CD4-positive, alpha-beta T cell treated with Interleukin-6 for 4 hours (primary cell): ENCODE measurements at places on chromosomes 13 and 19.

GRCh38 chr13:109481040-109481439 is 305.3 kb downstream of the IRS2 start:
- DNase-seq, result no peak

DNA sequence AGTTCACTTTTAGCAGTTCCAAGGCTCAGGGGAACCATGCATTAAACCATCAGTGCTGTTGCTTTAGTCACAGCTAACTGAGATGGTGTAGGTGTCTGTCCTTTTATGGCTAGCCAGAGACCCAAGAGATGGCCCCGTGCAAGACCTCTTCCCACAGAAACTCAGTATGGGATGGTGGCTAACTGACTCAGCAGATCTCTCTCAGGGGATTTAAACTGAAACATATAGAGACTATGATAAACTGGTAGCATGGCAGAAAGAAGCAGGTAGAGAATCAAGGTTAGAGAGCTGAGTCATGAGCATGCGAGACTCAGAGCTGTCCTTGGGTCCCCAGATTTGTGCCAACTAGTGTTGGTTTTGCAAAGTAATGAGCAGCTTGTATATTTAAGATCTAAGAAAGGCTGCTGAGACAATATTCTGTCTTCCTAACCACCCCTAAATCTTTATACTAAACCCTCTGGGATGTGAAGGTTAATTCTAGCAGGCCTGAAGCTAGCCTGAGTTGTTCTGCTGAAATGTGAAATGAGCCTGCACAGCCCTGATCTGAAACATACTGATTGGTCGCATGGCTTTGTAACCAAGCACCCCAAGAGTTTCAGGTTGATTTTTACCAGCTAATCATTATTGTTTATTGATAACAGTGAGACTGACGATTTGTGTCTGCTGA is 6.5 kb upstream of the SCEL start:
- no peak for DNase-seq

DNA sequence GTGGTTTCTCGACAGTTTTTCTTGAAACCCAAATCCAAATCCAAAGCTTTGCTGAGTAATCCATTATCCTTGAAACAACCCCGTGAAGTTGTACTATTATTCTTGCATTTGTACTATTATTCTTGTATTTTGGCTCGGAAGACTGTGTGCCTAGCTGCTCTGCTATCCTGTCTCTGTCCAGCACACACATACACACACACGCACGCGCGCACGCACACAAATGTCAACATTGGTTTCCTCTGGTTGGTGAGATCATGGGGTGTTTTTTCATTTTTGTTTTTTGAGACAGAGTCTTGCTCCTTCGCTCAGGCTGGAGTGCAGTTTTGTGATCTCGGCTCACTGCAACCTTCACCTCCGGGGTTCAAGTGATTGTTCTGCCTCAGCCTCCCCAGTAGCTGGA is 14.9 kb upstream of the KLK4 start:
- DNase-seq, result no peak

DNA sequence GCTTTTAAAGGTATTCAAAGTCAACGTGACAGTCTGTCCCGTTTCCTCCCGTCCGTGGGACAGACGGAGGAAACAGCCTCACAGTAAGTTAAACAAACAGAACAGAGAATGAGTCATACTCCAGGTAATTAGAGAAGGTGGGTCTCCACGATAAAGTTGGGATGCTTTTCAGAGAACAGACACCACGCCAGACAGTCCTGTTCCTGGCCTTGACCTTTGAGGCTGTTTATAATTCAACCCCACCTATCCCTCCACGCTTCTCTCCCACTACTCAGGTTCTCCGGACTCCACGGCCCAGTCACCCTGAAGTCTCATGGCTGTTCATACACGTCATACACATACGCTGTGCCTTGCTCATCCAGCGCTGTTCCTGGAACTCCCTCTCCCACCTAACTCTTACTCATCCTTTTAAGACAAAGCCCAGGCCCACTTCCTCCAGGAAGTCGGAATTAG is 42.5 kb downstream of the ARHGEF18 start:
- DNase-seq, result no peak

GRCh38 chr13:20812890-20813289 is 39.1 kb upstream of the EEF1AKMT1 start:
- DNase-seq, result no peak

GRCh38 chr13:113216254-113217048 is 7.0 kb downstream of the CUL4A start:
- no peak for DNase-seq

DNA sequence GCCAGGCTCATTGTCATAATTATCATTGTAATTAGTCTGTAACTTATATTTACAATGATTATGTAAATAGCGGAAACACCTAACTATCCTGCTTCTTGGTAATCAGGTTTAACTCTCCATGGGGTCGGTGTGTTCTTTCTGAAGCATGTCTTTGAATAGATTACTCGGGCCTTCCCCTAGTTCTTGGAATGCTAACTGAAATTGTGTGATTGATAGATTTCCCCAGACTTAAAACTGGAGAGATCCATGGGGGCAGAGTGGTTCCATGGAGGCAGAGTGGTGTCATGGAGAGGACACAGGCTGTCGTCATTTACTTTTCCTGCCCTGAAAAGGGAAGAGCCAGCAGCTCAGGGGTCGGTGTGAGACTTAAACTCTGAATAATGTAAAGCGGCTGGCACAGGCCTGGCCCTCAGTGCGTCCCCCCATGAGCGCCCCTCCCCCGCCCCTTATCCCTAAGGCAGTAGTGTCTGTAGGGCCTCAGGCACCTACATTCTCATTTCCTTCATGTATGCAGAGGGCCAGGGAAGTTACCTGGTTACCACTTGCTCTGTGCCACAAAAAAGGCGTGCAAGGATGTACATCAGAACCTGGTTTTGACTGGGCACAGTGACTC is 225.1 kb downstream of the TM9SF2 start:
- DNase-seq, result no peak

GRCh38 chr19:38806371-38806770 is 6.4 kb downstream of the LGALS4 start:
- DNase-seq, result no peak

- no peak for DNase-seq
Measured at GRCh38 chr19:32658075-32658474, 16.9 kb downstream of the ANKRD27 start.

- DNase-seq, result no peak
Measured at GRCh38 chr13:88071371-88071770, 400.2 kb downstream of the SLITRK5 start.

DNA sequence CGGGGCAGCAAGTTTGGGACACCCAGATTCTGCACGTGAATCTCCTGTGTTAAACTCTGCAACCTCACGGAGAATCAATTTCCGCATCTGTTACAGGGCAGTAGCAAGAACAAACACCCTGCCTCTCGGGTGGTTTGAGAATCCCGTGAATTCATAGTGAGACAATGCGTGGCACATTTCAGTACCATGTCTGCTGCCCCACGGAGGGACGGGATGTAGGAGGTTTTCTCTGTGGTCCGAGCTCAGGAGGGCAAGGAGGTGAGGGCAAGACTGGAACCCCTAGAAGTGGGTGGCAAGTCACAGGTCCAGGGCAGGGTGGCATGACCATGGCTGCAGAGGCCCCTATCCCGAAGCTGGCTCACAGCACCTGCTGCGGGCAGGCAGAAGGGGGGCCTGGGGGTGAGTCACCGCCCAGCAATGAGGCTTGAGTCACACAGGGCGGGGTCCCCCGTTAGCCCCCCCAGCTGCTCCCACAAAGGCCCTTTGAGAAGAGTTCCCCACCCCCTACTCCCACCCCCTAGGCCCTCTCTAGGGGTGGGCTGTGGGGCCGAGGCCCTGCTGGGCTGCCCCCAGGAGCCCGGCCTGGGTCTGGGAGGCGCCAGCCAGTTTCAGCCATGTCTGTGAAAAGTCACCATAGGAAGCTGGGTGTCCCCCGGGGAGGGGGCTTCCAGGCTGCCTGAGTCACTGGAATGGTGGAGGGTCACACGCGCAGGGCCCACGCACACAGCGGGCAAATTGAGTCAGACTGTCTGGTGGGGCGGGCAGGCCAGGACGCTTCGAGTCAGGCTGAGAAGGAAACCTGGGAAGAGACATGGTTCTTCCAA is 25.8 kb upstream of the NANOS3 start:
- DNase-seq, result peak; percentile 85

- DNase-seq, result no peak
Measured at GRCh38 chr13:55528434-55528833, 1612.3 kb upstream of the PRR20A start.

DNA sequence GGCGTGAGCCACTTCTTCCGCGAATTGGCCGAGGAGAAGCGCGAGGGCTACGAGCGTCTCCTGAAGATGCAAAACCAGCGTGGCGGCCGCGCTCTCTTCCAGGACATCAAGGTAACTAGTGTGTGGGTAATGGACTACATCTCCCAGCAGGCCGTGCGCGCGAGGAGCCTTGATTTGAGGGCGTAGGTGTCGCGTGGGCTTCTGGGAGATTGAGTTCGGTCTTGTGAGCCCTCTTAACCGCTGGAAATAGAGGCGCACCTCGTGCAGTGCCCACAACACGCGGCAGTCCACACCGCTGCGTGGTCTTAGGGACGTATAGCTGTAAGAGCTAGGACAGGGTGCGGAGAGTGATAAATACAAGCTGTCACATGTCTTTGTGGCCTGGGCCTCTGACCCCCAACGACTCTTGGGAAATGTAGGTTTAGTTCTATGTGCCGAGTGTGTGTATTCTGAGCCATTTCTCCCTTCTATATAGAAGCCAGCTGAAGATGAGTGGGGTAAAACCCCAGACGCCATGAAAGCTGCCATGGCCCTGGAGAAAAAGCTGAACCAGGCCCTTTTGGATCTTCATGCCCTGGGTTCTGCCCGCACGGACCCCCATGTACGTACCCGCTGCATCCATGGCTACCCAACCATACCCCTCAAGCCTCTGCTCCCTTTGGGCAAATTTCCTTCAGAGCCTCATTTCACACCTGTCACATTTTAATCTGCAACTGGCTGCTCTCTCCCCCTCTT is 864 bp downstream of the FTL start:
- DNase-seq, result peak; percentile 91

- DNase-seq, result no peak
Measured at GRCh38 chr13:97492257-97492656, 58.3 kb downstream of the RAP2A start.

DNA sequence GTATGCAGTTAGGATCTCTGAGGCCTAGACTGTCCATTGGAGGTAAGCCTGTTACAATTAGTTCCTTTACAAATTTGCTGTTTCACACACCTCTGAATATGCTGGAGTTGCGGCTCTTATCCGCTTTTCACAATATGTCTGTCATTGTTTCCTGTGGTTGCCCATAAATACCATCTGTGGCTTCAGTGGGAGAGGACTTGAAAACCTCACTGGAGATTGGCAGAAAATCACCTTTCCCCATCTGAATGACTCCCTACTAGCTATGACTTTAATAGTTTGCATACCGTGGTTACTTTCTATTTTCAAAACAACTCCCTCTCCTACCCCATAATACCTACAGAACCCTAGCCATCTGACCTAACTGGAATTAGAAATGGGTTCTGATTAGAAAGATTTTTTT is 454.3 kb downstream of the PCDH17 start:
- no peak for DNase-seq

- no peak for DNase-seq
Measured at GRCh38 chr13:28490061-28490460, 4.9 kb downstream of the FLT1 start.

DNA sequence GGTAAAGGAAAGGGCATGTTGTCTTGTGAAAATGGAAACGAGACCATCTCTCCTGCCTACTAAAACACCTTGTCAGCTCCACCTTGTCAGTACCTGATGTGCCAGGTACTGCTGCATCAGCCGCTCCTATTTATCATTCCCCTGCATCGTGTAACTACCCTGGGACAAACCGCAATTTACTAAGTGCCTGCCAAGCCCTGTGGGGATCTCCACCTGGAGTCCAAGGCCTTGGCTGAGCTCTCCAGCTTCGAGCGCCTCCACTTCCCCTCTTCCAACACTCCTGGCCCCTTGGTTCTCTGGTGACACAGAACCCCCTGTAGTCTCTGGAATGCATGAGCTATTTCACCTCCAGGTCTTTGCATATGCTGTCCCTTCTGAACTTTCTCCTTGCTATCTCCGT is 25.9 kb upstream of the CCNP start:
- DNase-seq, result no peak

GRCh38 chr13:90233933-90234672 is 1113.4 kb upstream of the MIR17HG start:
- DNase-seq, result no peak

DNA sequence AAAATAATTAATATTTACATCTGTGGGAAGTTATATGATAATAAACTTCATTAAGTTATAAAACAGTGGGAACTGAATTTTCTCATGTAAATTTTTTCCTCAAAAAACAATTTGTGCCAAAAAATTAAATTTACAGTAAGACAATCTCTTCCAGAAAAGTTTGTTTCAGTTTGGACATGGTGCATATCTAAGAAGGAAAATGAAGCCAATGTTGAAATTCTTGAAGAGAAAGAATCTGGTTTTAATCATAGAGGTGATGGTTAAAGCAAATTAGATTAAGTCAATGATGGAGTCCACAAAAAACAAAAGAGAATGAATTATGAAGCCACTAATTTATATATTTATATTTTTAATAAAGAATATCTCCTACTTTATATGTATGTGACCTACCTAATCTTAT is 457.2 kb upstream of the SLITRK1 start:
- no peak for DNase-seq

DNA sequence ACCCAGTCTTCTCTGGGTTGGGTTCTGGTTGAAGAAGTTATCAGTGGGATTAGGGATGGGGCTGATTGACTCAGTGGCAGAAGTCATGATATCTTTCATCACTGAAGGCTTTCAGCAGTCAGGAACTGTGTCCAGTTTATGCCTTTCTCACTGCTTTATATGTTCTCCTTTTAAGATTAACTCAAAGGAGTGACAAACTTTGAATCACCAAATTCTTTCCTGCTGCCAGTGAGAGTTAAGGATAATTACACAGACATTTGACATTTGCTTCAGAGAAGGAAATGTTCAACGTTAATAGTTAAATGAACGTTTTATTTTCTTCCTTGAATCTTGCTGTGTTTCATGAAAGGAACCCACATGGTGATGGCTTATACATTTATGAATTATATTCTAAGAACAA is 41.0 kb upstream of the CNMD start:
- DNase-seq, result no peak

DNA sequence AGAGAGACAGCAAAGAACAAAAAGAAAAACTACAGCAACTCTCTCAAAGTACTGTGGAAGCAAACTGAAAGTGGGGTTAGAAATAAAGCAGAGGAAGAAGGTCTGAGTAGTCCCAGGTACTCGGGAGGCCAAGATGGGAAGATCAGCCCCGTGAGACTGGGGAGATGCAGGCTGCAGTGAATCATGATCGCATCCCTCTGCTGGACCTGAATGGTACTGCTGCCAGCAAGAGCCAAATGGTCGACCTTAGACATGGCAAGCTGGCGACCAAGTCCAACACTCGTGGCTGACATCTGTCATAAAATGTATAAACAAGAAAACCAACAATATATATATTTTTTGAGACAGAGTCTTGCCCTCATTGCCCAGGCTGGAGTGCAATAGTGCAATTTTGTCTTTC is 33.7 kb upstream of the ZNF724 start:
- peak; percentile 71 for DNase-seq

DNA sequence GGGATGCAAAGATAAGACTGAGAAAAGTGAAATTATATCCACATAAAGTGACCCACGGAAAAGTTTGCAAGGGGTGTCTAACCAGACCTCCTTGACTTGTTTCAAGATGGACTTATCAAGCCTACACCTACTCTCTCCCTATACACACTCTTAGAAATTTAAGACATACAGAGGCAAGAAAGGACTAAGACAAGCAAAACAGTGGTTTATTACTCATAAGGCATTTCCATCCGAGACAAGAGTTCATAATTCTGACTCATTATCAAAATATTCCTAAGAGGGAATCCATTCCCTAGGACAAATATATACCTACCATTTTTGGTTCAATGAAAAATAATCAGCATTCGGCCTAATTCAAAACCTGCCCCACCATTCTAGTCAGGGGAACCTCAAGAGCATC is 232.6 kb upstream of the GPC6 start:
- DNase-seq, result no peak

- no peak for DNase-seq
Measured at GRCh38 chr13:99157046-99157445, 43.6 kb upstream of the UBAC2 start.
